Hippocampal formation (tissue), 2 donors: ENCODE measurements at places on chromosomes 4 and X.

DNA sequence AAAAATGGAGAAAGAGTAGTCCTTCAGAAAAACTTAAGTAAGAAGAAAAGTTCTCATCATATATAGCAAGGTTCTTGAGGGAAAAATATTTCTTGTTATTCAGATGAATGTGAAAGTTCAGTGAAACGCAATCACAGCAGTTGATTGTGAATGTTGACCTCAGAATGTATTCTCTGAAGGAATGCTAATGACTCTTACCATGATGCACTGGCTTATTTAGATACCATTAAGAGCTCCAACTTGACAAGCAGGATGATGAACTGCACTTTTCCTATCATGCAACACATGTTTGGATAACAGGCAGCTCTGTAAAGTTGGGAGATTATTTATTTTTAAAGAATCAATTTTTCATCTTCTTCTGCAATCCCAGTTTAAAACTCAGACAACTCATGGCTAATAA, 115.5 kb upstream of the MYOZ2 start:
- no peak for DNase-seq

- no peak for DNase-seq
Measured at GRCh38 chr4:30616942-30617646, 103.1 kb upstream of the PCDH7 start.

- DNase-seq = peak; percentile 24
Measured at GRCh38 chr4:25172961-25173915, 13.0 kb upstream of the SEPSECS start.

DNA sequence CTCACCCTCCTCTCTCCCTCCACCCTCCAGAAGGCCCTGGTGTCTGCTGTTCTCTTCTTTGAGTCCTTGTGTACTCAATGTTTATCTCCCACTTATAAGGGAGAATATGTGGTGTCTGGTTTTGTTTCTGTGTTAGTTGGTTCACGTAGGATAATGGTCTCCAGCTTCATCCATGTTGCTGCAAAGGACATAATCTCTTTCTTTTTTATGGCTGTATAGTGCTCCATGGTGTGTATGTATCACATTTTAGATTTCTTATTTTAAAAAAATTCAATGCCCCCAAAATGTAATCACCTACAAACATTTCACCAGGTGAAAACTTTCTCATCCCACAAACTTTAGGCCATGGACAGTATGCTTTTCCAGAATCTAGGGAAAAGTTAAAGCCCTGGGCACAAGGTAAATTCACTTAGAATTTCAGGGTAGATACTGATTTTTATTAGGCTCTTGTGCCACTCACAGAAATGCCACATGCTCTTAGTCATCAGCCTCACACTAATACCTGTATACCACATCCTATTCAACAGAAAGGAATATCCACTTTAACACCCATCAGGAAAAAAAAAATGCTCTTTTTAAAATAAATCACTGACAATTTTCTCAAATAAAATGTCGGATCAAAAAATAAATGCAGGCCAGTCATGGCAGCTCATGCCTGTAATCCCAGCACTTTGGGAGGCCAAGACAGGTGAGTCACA, 104.8 kb upstream of the ENPP6 start:
- no peak for DNase-seq

GRCh38 chr4:122107680-122108079, 44.5 kb upstream of the BLTP1 start:
- DNase-seq = no peak

DNA sequence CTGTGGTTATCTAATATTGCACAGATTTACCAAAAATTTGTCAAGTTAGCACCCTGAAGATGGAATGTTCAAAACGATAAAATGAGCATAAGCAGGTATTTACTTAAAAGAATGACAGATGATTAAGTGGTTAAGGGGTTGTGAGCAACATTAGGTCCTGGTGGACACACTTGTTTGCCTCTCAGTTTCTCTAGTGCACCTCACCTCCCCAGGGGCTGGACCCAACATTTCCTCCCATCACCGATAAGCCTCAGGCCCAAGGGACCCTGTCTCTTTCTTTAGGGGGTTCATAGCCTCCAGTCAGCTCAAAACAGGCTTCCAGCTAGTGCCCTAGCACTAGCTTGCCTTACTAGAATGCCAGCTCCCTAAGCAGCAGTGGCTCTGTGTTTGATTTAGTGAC, 88.0 kb downstream of the ATP11C start:
- DNase-seq = no peak

DNA sequence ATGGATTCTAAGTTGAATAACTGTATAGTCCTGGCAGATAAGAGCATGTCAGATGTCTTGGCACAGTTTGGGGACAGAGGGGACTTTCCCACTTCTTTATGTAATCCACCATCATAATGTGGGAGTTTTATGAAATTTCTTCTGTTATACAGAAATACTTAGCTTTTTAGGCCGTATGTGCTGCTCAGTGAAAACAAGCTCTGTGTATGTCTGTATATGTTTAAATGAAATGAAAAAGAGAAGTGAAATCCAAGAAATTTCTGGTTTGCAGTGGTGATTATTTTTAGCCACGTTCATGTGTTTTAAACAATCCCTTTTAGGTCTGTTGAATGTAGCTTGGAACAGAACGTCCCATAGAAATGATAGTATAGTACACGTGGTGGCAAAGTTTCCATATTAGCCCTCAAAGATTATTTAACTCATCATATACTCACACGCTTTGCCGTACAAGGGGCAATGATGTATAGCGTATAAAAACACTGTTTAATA, 41.0 kb downstream of the GAB1 start:
- no peak for DNase-seq
